ENCODE measurements at places on chromosomes 1 and 21. TPM values are rescaled to one million over a fixed set of nuclear protein-coding genes. Genes with fewer than 3 reads are reported as not detected.

GPX7 gene
- total RNA-seq: not detected

DNA sequence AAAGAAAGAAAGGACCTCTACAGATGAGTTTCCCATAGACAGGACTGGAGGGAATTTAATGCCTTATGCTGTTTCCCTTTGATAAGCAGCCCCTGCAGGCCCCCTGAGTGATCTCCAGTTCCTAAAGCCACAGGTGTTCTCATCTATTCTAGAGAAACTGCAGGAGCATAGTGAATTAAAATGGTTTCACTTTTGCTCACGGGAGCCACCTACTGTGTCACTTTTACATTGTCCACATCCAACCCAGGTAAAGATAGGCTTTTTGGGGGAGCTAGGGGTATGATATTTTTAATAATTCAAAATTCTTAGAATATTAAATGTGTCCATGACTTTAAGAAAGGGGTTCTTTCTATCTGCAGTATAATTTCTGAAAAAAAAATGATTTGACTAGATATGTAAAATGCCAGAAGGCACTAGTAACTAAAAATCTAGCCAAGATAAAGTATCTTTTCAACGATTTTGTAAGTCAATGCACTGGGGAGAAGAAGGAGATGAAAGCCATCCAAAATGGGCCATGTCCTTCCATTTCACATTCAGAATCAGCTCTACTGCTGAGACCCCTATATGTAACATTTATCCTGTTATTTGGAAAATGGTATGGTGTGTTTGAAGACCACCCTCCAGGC is 267.3 kb upstream of the DUSP10 start:
- H3K27me3 ChIP-seq: no peaks in the 10 kb centered on the region
- no peak overlapping the region for H3K4me3 ChIP-seq
- H3K27ac ChIP-seq: peak overlapping the region; percentile 24
- peak; percentile 77 for DNase-seq

DYNLT5 gene
- total RNA-seq: not detected

DNA sequence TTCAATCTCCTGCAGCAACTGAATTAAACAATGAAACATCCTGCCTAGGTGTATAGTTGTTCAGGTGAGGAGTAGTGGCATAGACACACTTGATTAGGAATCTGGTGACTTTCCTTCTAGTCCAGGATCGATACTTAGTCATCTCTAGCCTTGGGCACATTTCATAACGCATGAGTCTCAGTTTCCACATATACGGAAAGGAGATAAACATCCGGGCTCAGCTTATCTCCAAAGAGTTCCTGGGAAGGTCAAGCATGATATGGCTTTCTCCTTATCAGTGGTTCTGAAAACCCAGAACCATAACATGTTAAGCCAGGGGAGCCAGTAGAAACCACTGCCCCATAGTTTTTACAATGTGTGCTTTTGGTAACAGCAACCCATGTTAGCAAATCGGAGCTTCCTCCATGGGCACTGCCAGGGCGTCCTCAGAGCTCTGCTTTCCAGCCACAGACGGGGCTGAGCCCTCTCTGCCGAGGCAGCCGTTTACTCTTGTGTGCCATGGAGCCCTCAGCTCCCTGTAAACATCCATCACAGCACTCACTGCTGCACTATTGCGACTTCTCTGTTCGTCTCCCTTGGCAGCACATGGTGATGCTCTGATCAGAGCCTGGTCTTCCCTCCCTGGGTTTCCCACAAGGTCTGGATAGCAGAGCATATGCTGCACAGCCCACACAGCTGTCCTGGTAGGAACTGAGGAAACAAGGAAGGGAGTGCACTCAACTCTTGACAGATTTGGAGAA is 34.6 kb downstream of the RUNX1 start:
- H3K4me1 ChIP-seq: no peaks in the 10 kb centered on the region
- DNase-seq: peak; percentile 39
- no peak overlapping the region for H3K4me3 ChIP-seq
- H3K27me3 ChIP-seq: no peaks in the 10 kb centered on the region
- no peak overlapping the region for H3K27ac ChIP-seq

DNA sequence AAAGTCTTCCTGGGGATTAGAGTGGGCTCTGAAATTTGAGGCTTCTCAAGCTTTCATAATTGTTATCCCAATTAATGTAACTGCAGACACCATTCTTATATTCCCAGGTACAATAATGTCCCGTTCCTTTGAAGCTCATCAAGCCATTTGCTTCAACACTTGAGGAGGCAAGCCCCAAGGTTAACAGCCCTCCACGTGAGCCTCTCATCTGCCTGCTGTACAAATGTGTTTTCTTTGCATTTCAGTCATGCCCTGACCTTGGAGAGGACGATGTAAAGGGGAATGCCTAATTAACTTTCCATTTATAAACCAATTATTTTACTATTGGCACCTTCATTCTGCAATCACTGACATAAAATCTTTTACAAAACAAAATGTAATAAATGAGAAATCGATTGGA is 106.3 kb downstream of the SETD4 start:
- H3K27ac ChIP-seq: no peak overlapping the region
- H3K4me1 ChIP-seq: no peaks in the 10 kb centered on the region
- no peak overlapping the region for H3K4me3 ChIP-seq
- H3K36me3 ChIP-seq: no peaks in the 10 kb centered on the region

- no peak overlapping the region for H3K27ac ChIP-seq
- H3K27me3 ChIP-seq: peaks cover 63% of the 10 kb centered on the region
- no peaks in the 10 kb centered on the region for H3K4me1 ChIP-seq
- no peak for DNase-seq
These were observed 88.4 kb upstream of the PROX1 start for GRCh38 chr1:213899413-213899812.

NHLH1 gene
- total RNA-seq: 0.20 TPM

DNA sequence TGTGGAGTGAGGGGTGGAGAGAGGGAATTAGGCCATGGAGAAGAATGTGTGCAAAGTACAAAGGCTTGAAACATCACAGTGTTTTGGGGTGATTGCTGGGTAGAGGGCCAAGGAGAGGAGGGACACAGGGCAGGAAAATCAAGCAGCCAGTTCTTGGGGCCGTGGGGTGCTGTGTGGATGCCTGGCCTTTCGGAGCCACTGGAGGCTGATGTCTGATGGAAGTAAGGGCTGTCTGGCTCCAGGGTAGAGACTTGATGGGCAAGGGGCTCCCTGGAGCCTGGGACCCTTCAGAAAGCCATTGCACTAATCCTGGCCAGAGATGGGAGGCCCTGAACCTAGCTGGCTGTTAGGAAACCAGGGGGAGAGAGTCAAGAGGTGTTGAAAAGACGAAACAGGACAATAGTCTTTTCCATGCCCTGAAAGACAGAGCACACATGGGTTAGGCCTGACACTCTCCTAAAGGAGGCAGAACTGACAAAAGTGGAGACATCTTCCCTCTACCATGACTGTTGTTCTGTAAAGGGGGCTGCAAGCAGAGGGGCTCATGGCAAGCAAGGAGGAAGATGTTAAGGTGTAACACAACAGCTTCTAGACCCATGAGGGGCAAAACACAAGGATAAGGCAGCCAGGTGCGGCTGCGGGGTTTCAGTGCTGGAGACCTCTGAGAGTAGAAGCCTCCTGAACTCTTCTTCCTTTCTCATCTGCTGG is 21.0 kb downstream of the ATF3 start:
- no peaks in the 10 kb centered on the region for H3K4me1 ChIP-seq
- peaks cover 13% of the 10 kb centered on the region for H3K36me3 ChIP-seq
- H3K27me3 ChIP-seq: peaks cover 20% of the 10 kb centered on the region

DNA sequence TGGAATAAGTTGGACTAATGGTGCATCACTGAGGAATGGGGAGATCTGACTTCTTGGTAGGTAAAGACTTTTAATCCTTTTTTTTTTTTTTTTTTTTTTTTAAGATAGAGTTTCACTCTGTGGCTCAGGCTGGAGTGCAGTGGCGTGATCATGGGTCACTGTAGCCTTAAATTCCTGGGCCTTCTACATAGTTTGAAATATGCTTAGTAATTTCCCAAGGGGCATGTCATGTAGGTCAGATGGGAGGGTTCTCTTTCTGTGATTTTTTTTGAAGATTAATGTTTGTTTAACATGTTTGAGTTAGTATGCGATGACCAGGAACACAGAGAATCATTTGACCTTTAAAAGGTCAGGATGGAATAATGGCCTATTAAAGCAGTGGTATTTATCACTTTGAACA is 129.1 kb downstream of the S1PR1 start:
- H3K4me3 ChIP-seq: no peak overlapping the region
- H3K4me1 ChIP-seq: peaks cover under 1% of the 10 kb centered on the region
- no peaks in the 10 kb centered on the region for H3K36me3 ChIP-seq
- H3K27me3 ChIP-seq: no peaks in the 10 kb centered on the region
- no peak overlapping the region for H3K27ac ChIP-seq

LACTBL1 gene
- not detected for total RNA-seq

DNA sequence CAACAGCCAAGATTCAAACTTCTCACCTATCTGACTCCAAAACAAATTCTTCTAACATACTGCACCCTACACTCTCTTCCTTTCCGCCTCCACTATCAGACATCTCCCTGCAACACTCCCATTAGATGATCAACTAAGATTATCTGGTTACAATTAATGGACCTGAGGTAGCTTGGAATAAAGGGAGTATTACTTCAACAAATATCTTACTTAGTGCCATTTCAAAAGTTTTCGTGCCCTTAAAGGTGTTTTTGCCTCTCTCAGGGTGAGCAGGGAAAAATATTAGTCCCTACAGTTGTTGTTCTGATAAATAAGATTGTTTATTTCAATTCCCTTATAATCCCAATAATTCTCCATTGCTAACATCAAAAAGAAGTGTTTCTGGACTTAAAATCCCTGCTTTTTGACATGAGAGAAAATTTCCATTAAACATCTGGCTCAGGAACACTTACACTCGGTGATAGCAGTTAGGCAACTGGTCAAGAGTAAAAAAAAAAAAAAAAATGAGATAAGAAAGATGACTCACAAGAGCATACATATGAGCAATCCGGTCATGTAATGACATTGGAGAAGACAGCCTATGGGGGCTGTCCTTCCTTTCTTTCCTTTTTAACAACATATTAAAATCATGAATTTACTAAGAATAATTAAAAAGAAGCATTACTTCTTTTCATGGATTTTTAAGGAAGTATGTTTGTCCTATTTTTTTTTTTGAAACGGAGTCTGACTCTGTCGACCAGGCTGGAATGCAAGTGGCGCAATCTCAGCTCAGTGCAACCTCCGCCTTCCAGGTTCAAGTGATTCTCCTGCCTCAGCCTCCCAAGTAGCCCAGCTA is 7.6 kb downstream of the RSBN1 start:
- no peaks in the 10 kb centered on the region for H3K27me3 ChIP-seq
- H3K27ac ChIP-seq: no peak overlapping the region
- peak overlapping the region; percentile 16 for H3K4me3 ChIP-seq
- peaks cover 22% of the 10 kb centered on the region for H3K4me1 ChIP-seq

GRCh38 chr1:208207388-208208131 is 36.6 kb downstream of the PLXNA2 start:
- peak; percentile 100 for DNase-seq
- peaks cover 30% of the 10 kb centered on the region for H3K4me1 ChIP-seq
- H3K36me3 ChIP-seq: peaks cover 24% of the 10 kb centered on the region
- H3K27me3 ChIP-seq: no peaks in the 10 kb centered on the region

DNA sequence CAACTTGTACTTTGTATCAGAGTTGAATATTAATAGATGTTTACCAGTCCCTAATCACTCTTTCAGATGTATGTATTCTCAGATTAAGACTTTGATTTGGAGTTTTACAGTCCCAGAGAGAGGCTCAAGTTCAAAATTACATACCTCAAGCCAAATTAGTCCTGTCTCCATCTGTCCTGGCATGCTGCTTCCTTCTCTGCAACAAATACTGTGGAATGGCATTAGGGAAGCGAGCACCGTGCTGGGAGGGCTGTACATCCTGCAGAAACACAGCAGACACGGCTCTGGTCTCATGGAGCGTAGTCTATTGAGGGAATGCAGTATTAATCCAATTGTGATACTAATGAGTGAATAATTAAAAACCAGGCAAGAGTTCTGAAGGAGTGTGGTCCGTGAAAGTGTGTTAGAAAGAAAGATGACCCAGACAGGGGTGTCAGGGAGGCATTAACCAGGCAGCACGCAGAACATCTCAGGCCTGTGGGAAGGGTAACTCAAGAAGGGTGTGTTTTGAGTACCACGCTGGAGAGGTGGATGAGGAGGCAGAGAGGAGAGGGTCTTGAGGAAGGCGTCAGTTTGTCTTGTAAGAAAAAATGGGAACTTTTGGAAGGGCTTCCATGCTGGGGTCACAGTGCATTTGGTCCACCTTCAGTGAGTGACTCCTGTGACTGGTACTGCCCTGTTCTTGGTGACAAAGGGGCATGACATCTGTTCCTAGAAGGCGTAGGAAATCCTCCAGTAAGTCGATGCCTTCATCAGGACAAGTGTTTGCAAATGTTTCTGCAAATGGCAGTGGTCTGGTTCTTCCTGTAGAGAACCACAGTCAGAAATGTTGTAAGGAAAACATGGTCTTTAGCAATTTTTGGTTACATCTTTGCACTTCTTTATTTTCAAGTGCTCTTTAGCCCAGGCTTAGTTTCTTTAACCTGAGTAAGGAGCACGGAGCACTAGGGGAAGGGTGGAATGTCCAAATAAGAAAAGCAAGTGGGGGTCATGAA is 1.6 kb downstream of the RAB4A start:
- no peaks in the 10 kb centered on the region for H3K27me3 ChIP-seq
- H3K4me3 ChIP-seq: peak overlapping the region; percentile 80
- DNase-seq: peak; percentile 32
- peak overlapping the region; percentile 77 for H3K27ac ChIP-seq
- H3K4me1 ChIP-seq: peaks cover 48% of the 10 kb centered on the region

KRTAP10-9 gene
- total RNA-seq: not detected

RIMKLA gene
- not detected for total RNA-seq

DNA sequence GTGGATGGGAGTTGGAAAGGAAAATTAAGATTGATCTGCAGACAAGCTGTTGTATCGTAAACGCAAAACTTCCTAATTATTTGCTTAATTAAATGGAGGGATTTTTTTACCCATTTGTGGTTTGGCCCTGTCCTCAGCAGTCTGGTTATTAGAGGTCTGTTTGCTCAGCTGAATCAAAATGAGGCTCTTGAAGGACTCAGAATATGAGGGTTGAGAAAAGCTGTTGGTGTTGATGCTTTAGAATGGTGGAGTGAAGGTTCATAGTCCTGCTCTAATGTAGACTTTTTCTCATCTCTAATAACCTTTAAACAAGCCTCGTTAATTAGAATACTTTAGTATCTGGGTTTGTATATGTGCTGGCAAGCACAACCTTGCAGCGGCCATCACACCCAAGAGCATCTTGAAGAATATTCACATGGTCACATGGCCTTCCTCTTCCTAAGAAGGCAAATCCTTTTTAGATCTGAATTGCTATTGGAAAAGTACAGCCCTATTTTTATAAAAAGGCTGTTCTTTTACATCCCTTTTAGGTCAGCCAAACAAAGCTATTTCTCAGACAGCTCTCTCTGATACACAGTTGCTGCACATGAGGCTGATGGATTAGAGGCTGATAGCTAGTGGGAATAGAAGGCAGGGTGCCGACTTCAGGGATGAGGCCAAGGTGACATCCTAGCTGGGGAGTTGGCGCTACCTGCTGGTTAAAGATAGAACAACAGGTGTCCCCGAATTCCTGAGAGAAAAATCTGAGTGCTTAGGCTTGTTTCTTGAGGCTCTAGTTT is 53.8 kb downstream of the MACF1 start:
- no peaks in the 10 kb centered on the region for H3K27me3 ChIP-seq
- H3K4me1 ChIP-seq: peaks cover 10% of the 10 kb centered on the region
- peaks cover 19% of the 10 kb centered on the region for H3K36me3 ChIP-seq
- H3K27ac ChIP-seq: peak overlapping the region; percentile 41

TDRD5 gene
- 0.12 TPM for total RNA-seq

- H3K27me3 ChIP-seq: no peaks in the 10 kb centered on the region
- DNase-seq: peak; percentile 32
- H3K27ac ChIP-seq: peak overlapping the region; percentile 88
- H3K4me1 ChIP-seq: peaks cover 16% of the 10 kb centered on the region
- peak overlapping the region; percentile 88 for H3K4me3 ChIP-seq
- peaks cover 57% of the 10 kb centered on the region for H3K36me3 ChIP-seq
These were observed 453 bp downstream of the PABPC4 start for GRCh38 chr1:39576016-39576657.
